ENCODE measurements at places on chromosomes 11 and 22.
A peak's percentile ranks its signal among the peaks of the same experiment; 100 is the strongest.

GRCh38 chr11:96013461-96014213 lies 89.7 kb upstream of the MTMR2 start:
- no peak for DNase-seq

GRCh38 chr11:114280696-114281095 lies 15.5 kb upstream of the NNMT start:
- DNase-seq: peak; percentile 66

- no peak for DNase-seq
These were observed 382.6 kb upstream of the SYN3 start for GRCh38 chr22:33440756-33441155.

DNA sequence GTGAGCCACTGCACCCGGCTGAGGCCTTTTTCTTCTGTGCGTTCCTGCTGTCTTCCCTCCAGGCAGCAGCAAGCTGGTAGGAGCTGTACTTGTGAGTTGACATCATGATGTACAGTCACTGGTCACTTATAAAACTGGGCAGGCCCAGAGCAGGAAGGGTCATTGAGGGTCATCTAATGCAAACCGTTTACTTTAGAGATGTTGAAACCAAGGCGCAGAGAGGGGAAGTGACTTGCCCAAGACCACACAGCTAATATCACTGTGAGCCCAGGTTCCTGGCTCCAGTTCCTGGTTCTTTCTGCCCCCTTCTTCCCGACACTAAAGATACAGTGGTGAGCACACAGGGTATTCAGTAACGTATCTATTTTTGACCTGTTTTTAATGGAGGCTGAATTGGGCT lies 27.3 kb downstream of the PTPRJ start:
- DNase-seq: no peak
